ENCODE measurements at places on chromosomes 16 and 17. TPM values are rescaled to one million over a fixed set of nuclear protein-coding genes. Genes with fewer than 3 reads are reported as not detected.

Gene TP53TG3
- not detected for total RNA-seq

Gene CSHL1
- total RNA-seq, result not detected

Gene TBC1D3
- not detected for total RNA-seq

Gene RNF112
- total RNA-seq, result 0.75 TPM

Gene FBXO39
- total RNA-seq, result not detected

Gene CTRB1
- not detected for total RNA-seq

Gene OTOP3
- not detected for total RNA-seq
